ENCODE measurements at places on chromosomes 13 and 19. TPM values are rescaled to one million over a fixed set of nuclear protein-coding genes. Genes with fewer than 3 reads are reported as not detected.

The ZNF296 gene
- total RNA-seq: 0.09 TPM

The B3GNT3 gene
- total RNA-seq: not detected

The IGFL1 gene
- not detected for total RNA-seq

The ADGRL1 gene
- total RNA-seq: 3.7 TPM

The ALDH16A1 gene
- total RNA-seq: 31.3 TPM

The STAP2 gene
- 7.9 TPM for total RNA-seq

The PDCD5 gene
- 127 TPM for total RNA-seq

The MAP4K1 gene
- total RNA-seq: not detected

The CYP2F1 gene
- total RNA-seq: not detected

The CCDC70 gene
- total RNA-seq: not detected

The DIAPH3 gene
- total RNA-seq: 9.1 TPM

The ITM2B gene
- total RNA-seq: 68.6 TPM

The COL4A1 gene
- 564 TPM for total RNA-seq

The IFNL1 gene
- total RNA-seq: not detected

The ZNF790 gene
- 8.8 TPM for total RNA-seq

The NXNL1 gene
- not detected for total RNA-seq

The KLK1 gene
- total RNA-seq: not detected

The IGFL4 gene
- not detected for total RNA-seq

The SIGLEC8 gene
- total RNA-seq: not detected

The MBD3L3 gene
- not detected for total RNA-seq

The PEG3 gene
- 1.2 TPM for total RNA-seq

The KASH5 gene
- not detected for total RNA-seq

The HS6ST3 gene
- total RNA-seq: 0.90 TPM

The SLITRK1 gene
- total RNA-seq: not detected

The MISP3 gene
- 0.09 TPM for total RNA-seq

The SIGLEC12 gene
- total RNA-seq: not detected

The CEACAM8 gene
- not detected for total RNA-seq

The ACER1 gene
- total RNA-seq: not detected

The ZNF20 gene
- total RNA-seq: 3.5 TPM

The GAPDHS gene
- total RNA-seq: not detected

The TJP3 gene
- not detected for total RNA-seq

The NLRP7 gene
- total RNA-seq: not detected

The HSD17B14 gene
- total RNA-seq: 4.9 TPM

The KLK8 gene
- not detected for total RNA-seq

The ZNF121 gene
- total RNA-seq: 41.8 TPM

The ZNF345 gene
- 2.5 TPM for total RNA-seq

The EEF1AKMT1 gene
- total RNA-seq: 9.4 TPM

The DACT3 gene
- total RNA-seq: 0.19 TPM

The GFY gene
- not detected for total RNA-seq

The SRRM5 gene
- total RNA-seq: under 0.01 TPM

The MAST1 gene
- total RNA-seq: 0.09 TPM

The SYCN gene
- not detected for total RNA-seq

The PRODH2 gene
- total RNA-seq: not detected

The MATK gene
- not detected for total RNA-seq

The LRRC8E gene
- 1.6 TPM for total RNA-seq

The EDNRB gene
- 0.45 TPM for total RNA-seq

The PSG4 gene
- 0.47 TPM for total RNA-seq

The LPAR6 gene
- 17.0 TPM for total RNA-seq

All from endothelial cell of coronary artery (primary cell).